ENCODE measurements at places on chromosomes 2 and 18. TPM values are rescaled to one million over a fixed set of nuclear protein-coding genes. Genes with fewer than 3 reads are reported as not detected.

Gene RPL31
- 843 TPM for total RNA-seq

Gene RFTN2
- 9.8 TPM for total RNA-seq

Gene SYT4
- not detected for total RNA-seq

Gene CACNB4
- total RNA-seq = under 0.01 TPM

Gene LOXHD1
- under 0.01 TPM for total RNA-seq

Gene GALR1
- not detected for total RNA-seq

Gene SPRED2
- 3.0 TPM for total RNA-seq

Gene GPR35
- 0.13 TPM for total RNA-seq

Gene CRYGC
- not detected for total RNA-seq

Gene GRP
- total RNA-seq = not detected

Gene FOXD4L1
- not detected for total RNA-seq

Gene TBC1D8
- total RNA-seq = 62.4 TPM

Gene FAM136A
- 31.1 TPM for total RNA-seq

Gene PPP1R1C
- 0.13 TPM for total RNA-seq

Gene FER1L5
- total RNA-seq = not detected

Gene CLEC4F
- 0.13 TPM for total RNA-seq

Gene PCARE
- total RNA-seq = not detected

Gene NT5C1B
- total RNA-seq = not detected

Gene ADRA2B
- total RNA-seq = under 0.01 TPM

Gene GPD2
- 27.4 TPM for total RNA-seq

Gene MAP2
- 11.2 TPM for total RNA-seq

Gene CAPN14
- under 0.01 TPM for total RNA-seq

Gene USP37
- 8.3 TPM for total RNA-seq

Gene SERPINB7
- total RNA-seq = not detected

Gene UPP2
- total RNA-seq = not detected

Gene ANKRD30BL
- not detected for total RNA-seq

Gene RTP5
- total RNA-seq = not detected

Measured in dermis microvascular lymphatic vessel endothelial cell (primary cell).